Glomerular endothelial cell (primary cell): ENCODE measurements at places on chromosomes 1 and 21. TPM values are rescaled to one million over a fixed set of nuclear protein-coding genes. Genes with fewer than 3 reads are reported as not detected.
A peak's percentile ranks its signal among the peaks of the same experiment; 100 is the strongest.

GRCh38 chr1:200905411-200906052 lies 10.8 kb downstream of the INAVA start:
- DNase-seq = no peak

GRCh38 chr1:169086603-169087455 lies 19.7 kb upstream of the ATP1B1 start:
- DNase-seq = no peak

Gene GNG12
- 156 and 190 TPM in 2 replicates for total RNA-seq

GRCh38 chr1:89972024-89972423 lies 22.9 kb upstream of the ZNF326 start:
- no peak for DNase-seq

- no peak for DNase-seq
These were observed 2032.3 kb downstream of the MRPL39 start for GRCh38 chr21:23574932-23575331.

Gene OR10Z1
- not detected in 2 replicates for total RNA-seq

GRCh38 chr1:11735854-11736745 lies at the start of gene AGTRAP:
TSS of gene AGTRAP (plus strand) at chr1:11736136. CDS start at chr1:11736209, 73 bp downstream.
- DNase-seq = peak; percentile 56

GRCh38 chr1:192565946-192566345 lies 9.6 kb upstream of the RGS1 start:
- DNase-seq = no peak

GRCh38 chr1:43352881-43353280 lies 5.9 kb upstream of the CDC20 start:
- DNase-seq = no peak
